ENCODE measurements at places on chromosomes 5 and 9.
A peak's percentile ranks its signal among the peaks of the same experiment; 100 is the strongest.

GRCh38 chr5:179316982-179317381, 28.3 kb downstream of the ADAMTS2 start:
- peak; percentile 35 for DNase-seq

DNA sequence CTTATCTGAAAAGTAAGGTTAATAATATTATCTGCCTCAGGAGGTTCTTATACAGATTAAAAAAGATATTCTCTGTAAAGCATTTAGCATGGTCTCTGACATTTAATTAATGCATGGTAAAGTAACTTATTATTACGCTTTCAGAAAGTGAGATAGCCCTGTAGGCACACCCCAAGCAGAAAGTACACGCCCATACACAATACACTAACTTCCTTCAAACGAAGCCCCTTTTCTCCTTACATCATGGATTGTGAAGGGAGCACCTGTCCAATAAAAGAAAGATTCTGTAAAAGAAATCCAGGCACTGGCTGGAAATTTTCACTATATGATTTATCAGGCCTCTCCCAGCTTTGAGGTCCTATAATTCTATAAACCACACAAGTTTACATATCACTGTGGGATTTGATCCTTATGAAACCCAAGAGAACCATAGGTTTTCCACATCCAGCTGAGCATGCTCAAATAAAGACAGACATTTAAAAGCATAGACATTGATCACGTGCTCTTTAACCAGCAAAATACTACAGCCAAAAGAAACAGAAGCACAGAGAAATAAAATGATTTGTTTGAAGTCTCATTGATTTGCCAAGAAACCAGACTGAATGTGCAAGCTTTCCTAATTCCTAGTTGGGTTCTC, 14.1 kb upstream of the NR3C1 start:
- no peak for DNase-seq

GRCh38 chr5:29170599-29170998, 2022.9 kb upstream of the CDH6 start:
- no peak for DNase-seq

DNA sequence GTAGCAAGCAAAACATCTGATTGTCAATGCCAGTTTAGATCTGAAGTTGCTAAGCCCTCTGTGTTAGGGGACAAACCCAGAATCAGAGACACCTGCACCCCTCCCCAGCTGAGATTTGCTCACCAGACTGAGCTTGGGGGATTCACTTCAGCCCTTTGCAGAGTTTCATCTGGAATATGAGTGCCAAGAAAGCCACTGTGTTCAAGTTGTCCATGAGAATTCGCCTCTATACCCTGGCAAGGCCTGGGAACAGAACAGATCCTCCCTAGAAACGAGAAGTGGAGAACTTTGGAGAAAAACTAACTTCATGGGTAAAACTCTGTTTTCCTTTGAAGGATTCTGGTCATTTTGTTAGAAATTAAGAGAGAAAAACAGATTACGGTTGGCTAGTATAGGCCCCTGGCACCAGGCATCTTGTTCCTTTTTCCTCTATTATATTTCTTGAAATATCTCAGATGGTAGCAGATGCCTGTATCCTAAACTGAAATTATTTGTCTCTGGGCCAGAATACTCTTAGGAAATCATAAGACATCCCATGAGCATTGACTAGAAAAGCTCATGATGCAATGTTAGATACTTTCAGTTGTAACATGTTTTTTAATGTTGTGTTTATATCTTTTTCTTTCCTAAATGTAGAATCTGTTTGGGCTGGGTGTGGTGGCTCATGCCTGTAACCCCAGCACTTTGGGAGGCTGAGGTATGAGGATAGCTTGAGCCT, 64.4 kb downstream of the SNX18 start:
- no peak for DNase-seq

DNA sequence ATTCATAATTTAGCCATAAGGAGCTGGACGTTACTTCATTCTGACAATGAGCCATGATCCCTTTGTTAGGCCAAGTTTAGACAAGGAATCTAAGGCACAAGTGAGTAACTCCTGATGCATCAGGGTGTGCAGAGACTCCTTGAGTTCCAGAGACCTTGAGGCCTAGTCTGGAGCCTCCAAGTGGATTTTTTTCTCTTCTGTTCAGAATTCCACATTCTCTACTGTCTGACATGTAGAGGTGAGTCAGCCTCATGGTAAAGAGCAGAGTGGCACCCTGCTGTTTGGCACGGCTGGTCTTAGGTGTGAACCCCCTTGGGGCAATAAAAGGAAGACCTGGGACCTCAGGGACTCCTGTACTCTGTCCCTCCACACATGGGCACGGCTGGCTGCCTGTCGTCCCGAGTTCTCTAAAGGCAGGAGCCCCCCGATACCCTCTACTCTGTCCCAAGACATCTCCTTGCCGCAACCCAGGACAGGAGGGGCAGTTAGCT, 22.0 kb upstream of the TGFBI start:
- no peak for DNase-seq

- DNase-seq: no peak
These were observed 83.9 kb downstream of the LRRC70 start for GRCh38 chr5:62662521-62662920.

DNA sequence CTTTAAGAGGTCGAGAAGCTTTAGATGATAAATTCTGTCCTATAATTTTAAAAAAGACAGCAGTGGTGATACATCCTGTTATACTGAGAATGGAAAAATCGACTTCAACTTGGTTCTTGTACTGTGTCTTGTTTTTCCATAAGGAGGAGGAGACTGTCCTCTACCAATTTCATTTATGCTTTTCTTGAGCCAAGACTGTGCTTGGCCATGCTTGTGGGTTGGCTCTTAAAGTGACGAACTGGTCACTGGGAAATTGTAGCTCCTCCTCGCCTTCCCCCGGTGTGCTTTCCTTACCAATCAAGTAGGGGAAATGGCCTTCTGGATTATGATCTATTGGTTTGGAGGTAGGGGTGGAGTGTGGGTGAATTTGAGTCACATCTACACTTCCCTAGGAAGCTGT, 67.1 kb upstream of the HSPB3 start:
- no peak for DNase-seq

- no peak for DNase-seq
These were observed 255.8 kb downstream of the ARHGAP26 start for GRCh38 chr5:143025971-143026370.

DNA sequence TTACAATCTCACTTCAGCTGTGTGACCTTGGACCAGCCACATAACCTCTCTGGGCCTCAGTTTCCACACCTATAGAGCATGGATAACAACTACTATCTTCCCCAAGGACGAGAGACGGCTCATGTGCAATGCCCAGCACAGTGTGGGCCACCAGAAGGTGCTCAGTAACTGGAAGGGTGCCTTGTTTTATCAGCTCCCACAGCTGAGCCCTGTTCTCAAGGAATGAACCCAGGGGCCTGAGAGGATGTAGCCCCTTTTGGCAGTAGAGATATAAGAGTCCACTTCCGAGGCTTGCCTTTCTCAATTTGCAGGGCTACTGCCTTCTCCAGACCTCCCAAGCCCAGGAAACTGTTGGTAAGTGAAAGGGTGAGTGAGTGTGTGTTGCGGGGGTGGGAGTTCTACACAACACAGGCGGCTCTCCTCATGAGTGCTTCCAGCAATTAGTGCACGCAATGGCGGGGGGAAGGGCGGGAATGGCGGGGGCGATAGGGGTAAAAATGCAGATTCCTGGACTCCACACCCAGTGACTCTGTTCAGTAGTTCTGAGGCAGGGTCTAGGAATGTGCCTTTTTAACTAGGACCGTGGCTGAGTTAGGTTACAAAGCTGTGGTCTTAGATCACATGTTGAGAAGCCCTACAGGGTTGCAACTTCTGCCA, 185.1 kb downstream of the FSTL4 start:
- no peak for DNase-seq

- no peak for DNase-seq
These were observed 11.3 kb downstream of the TNC start for GRCh38 chr9:115106642-115107041.

DNA sequence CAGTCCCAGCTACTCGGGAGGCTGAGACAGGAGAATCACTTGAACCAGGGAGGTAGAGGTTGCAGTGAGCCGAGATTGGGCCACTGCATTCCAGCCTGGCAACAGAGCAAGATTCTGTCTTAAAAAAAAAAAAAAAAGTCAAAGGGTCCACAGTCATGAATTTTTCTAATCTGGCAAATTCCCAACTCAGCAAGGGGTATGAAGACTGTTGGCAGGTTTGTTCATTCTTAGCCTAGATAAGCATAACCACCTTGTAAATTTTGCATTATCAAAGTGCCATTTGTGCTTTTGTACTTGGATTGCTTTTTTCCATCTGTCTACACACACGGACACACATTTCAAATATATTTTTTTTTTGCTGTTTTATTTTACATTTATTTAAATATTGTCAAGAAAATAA, 299.8 kb upstream of the NUDT12 start:
- DNase-seq: no peak

DNA sequence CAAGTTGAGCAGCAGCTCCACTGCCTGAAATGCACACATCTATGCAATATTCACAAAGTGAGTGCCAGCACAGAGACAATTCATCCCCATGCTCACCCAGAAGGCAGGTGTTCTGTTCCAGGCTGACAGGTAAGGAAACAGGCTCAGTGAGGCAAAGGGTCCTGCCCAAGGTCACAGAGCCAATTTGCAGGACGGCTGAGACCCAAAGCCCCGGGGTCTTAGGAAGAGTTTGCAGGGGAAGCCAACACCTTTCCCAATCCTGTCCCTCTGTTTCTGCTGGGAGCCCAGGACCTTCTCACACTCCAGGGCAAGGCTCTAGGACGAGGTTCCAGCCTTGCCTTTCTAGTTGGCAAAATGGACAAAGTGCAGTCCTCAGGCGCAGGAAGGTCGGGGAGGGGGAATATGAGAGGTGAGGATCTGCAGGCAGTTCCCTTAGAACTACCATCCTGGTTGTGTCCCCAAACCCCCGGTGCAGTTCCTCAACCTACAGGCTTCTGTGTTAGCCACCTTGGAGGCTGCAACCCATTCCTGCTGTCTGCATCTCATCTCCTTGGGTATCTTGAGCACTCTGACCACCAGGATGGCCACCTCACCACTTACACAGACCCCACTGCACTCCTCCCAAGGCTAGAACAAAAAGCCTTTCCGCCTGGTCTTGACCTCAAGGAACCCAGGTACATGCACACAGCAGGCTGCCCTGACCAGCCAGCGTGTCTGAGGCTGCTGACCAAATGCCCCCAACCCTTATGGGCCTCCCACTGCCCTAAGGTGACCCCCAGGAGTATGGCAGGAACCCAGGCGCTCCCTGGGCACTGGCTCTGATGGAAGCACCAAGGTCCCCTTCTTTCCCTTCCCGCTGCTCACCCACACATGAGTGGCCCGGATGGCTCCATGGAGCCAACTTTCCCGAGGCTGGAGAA, 1.9 kb upstream of the BRD3 start:
- DNase-seq: no peak

GRCh38 chr5:108760512-108760911, 12.8 kb downstream of the FER start:
- DNase-seq: no peak

DNA sequence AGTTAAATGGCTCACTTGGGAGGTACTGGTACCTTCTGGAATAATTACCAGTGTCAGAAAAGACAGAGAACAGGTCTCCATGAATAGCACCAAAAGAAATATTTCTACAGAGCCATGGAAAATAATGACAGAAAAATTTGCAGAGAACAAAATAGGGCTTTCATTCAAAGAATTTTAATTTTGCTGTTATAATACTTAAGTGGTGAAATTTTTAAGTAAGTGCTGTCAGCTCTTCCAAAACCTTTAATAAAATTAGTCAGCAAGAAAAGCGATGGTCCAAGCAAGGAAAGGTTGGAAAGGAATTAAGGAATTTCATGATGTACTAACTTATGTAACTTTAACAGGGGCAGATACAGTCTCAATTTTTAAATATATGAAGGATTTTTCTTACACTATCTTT, 359.2 kb downstream of the NR2F1-AS1 start:
- no peak for DNase-seq

- DNase-seq: no peak
These were observed 32.4 kb upstream of the CDK20 start for GRCh38 chr9:88006511-88007290.

DNA sequence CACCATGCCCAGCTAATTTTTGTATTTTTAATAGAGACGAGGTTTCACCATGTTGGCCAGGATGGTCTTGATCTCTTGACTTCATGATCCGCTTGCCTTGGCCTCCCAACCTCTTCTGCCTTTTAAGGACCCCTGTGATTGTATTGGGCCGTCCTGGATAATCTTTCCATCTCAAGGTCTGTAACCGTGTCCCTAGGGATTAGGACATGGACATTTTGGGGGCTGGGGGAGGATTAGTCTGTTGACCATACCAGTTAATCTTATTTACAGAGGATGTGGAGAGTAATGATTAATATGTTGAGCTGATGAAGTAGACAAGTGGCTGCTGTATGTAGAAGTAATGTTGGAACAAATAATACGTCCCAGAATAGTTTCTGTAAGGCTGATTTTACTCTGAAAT, 23.1 kb downstream of the LNPEP start:
- DNase-seq: no peak

DNA sequence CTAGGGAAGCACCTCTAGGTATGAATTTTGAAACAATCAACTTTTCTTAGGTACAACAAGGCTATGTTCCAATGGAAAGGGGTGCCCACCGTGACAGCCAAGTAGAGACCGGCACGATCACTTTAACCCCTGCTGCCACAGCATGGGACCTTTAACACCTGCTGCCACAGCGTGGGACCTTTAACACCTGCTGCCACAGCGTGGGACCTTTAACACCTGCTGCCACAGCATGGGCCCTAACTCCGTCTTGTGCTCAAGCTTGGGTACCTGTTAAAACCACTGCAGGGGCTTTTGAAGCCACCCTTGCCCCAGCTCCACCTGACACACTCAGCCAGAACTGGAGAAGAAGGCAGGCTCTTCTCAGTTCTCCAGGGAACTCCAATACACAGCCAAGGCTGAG, 18.2 kb upstream of the MXD3 start:
- no peak for DNase-seq

GRCh38 chr5:37703841-37704241, 136.0 kb downstream of the GDNF start:
- DNase-seq: no peak

GRCh38 chr5:57511321-57511720, 28.7 kb upstream of the ACTBL2 start:
- no peak for DNase-seq

DNA sequence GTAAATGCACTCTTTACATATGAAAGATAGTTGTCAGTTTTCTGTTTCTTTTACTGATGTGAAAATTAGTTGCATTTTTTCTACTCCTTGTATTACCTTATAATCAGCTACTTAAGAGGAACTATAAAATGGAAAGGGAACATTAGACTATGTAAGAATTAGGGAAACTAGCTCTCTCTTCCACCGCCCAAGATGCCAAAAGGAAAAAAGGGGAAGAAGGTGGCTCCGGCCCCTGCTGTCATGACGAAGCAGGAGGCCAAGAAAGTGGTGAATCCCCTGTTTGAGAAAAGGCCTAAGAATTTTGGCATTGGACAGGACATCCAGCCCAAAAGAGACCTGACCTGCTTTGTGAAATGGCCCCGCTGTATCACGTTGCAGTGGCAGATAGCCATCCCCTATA, 15.2 kb upstream of the HOMER1 start:
- no peak for DNase-seq

- no peak for DNase-seq
These were observed 19.6 kb upstream of the GLRX start for GRCh38 chr5:95841914-95842812.

GRCh38 chr5:153516504-153517240, 26.2 kb downstream of the GRIA1 start:
- DNase-seq: no peak

Data from suprapubic skin (tissue), 4 donors.